Stimulated activated CD8-positive, alpha-beta memory T cell treated with anti-CD3 and anti-CD28 coated beads, Interleukin-2, amount 100 ng/mL, for 1 hour (primary cell): ENCODE measurements at places on chromosomes 13 and 19.

DNA sequence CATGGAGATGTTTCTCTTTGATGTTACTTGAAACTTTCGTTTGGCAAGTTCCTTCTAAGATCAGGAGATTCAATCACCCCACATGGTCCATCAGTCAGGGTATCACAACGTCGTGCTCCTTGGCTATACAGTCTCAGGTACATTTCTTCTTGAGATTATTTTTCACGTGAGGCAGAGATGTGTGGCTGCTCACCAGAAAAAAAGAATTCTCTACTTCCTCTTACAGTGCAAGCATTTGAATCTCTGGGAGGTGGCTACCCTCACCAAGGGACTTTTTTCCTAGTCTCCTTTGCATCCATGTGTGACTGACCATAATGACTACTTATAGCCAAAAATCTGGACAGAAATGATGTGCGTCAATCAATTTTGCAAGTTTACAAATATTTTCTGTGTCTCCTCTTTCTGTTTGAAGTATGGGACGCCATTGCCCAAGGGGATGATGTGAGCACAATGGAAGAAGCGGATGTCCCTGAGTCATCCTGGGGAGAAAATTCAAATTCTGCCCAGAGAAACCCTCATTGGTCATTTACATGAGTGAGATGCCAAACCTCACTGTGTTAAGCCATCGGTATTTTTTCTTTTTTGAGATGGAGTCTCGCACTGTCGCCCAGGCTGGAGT, 8.6 kb upstream of the LAIR2 start:
- no peak for DNase-seq

DNA sequence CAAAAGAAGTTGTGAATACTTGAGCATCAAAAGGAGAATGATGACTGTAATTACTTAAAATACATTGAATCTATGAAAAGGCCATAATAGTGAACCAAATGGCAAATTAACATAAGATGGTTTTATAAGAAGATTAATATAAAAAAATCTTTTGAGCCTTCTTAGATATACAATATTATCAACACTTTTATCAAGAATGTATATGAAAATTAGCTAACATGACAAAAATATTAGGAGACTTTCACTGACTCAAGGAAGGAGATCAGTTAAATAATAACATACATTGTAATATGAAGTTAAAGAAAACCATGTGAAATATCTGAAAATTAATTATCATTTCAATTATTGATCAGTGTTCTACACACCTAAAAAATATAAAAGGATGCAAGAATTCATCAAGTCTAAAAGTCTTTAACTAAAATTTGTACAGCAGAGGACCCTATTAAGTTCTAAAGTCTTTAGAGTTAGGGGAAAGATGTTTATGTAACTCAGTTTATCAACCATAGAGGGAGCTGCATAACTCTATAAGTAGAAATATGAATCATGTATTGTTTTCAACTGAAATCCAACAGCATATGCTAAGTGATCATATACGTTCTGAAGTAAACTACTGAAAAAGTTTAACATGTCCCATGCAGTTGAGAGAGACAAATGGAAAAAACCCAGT, 756.1 kb upstream of the MIR17HG start:
- no peak for DNase-seq

DNA sequence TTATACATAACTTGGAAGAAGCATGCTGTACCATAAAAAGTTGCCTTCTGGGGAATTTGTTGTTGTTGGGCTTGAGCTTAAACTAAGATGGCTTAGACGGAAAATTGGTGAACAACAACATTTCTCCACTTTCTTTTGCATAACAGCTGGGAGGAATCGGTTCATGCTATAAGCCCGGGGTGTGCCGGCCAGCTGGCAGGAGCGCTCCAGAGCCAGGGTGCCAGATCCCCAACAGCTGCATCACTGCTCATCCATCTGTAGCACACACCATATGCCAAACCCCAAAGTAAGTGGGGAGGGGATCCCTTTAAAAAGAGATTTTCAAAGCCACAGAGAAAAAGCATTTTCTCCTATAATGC, 419.5 kb upstream of the ARGLU1 start:
- DNase-seq = no peak

DNA sequence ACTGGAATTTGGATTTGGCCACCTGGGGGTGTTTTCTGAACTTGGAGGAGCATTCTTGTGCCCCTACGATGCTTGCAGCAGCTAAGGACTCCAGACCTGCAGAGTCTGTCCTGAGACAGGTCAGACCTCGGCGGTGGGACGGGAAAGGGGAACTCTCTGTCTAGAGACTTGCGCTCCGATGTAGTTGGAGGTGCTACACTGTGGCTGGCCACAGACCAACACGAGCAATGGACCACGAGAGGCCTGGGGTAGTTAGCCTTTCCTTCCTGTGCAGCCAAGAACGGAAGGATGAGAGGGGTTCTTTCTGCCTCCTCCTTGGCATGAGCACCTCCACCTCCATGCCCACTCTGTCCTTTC, 5.9 kb upstream of the GRAMD1A start:
- no peak for DNase-seq

- DNase-seq = no peak
Observed at GRCh38 chr19:4327877-4328242, 10.8 kb downstream of the STAP2 start.

DNA sequence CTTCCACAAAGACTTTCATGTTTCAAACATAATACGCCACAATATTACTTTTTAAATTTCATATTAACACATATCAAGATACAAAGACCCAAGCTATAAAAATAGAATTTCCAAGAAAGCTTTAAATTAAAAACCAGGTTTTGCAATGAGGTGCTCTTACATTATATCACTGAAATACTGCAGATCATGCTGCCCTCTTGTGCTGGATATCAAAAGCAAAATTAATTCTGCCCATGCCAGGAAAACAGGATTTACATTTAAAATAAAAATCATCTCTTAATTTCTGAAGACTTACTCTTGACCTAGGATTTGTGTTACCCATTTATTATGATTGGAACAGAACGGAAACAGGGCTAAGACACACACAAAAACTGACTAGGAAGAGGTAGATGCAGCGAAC, 145.0 kb downstream of the ABCC4 start:
- no peak for DNase-seq

- no peak for DNase-seq
Observed at GRCh38 chr13:83622422-83622784, 259.9 kb downstream of the SLITRK1 start.

GRCh38 chr13:22425087-22425486, 754.2 kb downstream of the FGF9 start:
- DNase-seq = no peak

GRCh38 chr13:106243011-106243565, 292.4 kb downstream of the EFNB2 start:
- no peak for DNase-seq

DNA sequence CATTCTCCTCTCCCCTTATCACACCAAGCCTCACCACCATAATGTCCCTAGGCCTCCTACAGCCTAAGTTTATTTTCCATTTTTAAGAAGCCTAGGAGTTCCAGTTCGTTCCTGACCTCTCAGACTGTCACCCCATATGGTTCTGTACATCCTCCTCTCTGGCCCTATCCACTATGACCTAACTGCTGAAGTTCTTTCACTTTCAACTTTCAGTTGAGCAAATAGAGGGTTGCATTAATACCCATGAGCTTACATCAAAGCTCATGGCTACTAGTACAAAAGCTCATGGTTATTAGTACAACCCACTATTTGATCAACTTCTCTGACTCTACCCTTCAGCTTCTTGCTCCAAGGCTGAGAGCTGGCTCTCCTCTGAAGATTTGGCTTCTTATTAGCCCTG, 72.9 kb downstream of the FGF14 start:
- no peak for DNase-seq

DNA sequence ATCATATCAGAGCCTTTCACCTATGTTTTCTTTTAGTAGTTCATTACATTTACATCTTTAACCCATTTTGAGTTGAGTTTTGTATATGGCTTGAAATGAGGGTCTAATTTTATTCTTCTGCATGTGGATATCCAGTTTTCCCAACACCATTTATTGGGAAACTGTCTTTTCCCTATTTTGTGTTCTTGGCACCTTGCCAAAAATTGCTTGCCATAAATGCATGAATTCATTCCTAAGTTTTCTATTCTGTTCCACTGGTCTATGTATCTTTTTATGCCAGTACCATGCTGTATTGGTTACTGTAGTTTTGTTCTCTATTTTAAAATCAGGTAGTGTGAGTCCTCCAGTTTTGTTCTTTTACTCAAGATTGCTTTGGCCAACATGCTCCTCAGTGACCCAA, 144.0 kb upstream of the OBI1 start:
- DNase-seq = no peak

DNA sequence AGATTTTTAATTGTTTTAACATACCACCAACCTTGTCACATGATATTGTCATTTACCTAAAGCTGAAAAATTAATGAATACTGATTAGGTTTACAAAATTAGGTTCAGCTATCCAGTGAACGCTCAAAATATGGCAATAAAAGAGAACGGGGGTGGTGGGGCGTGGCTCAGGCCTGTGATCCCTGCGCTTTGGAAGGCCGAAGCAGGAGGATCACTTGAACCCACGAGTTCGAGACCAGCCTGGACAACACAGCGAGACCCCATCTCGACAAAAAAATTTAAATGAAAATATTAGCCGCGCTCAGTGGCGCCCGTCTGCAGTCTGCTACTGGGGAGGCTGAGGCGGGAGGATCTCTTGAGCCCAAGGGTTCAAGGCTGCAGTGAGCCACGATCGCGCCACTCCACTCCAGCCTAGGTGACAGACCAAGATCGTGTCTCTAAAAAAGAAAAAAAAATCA, 516 bp upstream of the FAM32A start:
- no peak for DNase-seq

GRCh38 chr19:5098646-5099045, 129.7 kb downstream of the KDM4B start:
- no peak for DNase-seq

GRCh38 chr13:113951246-113951999, 22.5 kb downstream of the C13orf46 start:
- no peak for DNase-seq

GRCh38 chr13:113207460-113207859, 1.0 kb downstream of the PCID2 start:
- DNase-seq = no peak

DNA sequence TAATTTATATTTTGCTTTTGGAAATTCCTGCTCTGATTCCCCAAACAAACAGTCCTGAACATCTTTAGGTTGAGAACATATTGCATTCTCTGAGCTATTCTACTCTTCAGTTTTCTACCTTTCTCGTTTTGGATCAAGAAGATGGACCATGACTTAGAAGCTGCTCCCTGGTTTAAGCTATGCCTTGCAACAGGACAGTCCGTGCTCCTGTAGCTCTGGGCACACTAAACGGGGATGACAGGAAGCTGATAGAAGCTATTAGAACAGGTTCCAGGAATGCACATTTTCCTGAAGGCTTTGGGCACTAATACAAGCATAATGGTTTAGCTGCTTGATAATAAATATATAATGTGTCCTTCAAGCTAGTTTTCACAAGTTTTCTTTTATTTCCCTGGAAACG, 385.2 kb downstream of the HS6ST3 start:
- DNase-seq = no peak

- DNase-seq = no peak
Observed at GRCh38 chr13:19890030-19890429, 26.6 kb upstream of the ZMYM5 start.

- DNase-seq = no peak
Observed at GRCh38 chr13:81383444-81383843, 1042.5 kb upstream of the SPRY2 start.

DNA sequence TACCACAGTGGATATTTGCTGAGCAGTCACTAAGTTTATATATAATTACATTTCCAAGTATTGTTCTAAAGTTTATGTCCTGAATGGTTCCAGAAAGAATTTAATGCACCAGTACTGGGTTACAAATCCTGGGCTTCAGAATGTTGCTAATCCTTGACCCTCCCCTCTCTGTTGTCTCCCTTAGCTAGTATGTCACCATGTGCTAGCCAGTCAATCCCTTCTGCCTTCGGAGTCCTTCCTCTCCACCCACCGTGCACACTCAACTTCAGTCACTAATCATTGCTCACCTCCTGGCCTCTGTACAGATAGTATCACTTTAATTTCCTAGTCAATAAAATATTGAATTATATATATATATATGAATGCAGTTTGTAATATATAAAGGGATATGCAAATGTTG, 7.5 kb downstream of the FAM124A start:
- no peak for DNase-seq

DNA sequence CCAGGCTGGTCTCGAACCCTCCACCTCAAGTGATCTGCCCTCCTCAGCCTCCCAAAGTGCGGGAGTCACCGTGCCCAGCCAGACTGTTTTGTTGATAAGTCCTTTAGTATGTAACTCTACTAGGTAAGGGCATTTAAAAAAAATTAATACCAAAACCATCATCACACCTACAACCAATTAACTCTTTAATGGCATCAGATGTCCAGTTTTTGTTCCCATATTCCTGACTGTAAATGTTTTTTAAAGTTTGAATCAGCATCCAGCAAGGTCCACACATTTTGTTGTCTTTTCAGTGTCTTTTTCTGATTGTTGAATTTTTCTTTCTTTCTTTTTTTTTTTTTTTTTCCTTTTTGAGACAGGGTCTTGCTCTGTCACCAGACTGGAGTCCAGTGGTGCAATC, 5.6 kb downstream of the FCGRT start:
- no peak for DNase-seq

- DNase-seq = no peak
Observed at GRCh38 chr13:20546556-20546955, 20.4 kb upstream of the IFT88 start.

DNA sequence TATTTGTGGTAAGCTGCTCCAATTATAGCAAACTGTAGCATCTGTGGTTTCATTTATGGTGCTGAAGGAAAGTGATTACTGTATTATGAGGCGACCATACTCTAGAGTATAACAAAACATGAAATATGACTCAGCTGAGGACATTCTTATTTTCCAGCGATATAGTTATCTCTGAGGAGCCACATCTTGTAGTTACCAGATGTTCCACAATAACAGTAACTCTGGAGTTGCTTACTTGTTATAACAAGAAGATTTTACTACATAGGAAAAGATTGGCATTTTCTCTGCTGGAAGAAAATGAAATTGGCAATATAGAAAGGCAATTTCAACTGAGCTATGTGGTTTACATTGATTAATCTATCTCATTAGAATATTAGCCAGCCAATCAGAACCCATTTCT, 1634.2 kb downstream of the PCDH9 start:
- no peak for DNase-seq

GRCh38 chr19:1150333-1151036, 23.6 kb downstream of the SBNO2 start:
- DNase-seq = no peak

DNA sequence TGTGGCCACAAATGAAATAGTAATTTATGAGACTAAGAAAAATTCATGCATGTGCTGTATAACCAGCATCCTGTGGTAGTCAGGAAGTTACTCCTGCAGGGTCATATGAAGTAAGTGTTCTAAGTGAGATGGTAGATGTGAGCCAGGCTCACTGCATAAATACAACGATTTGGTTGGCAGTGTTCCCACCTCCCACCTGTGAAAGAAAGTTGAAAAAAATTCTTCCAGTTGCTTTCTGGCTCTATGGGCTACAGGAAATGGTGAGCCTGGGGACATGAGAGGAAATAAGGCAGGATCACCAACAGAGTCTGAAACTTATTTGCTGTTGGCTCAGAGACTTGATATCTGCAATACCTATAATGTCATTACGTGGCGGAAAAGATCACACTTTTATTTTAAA, 301.7 kb upstream of the SPRY2 start:
- DNase-seq = no peak

- DNase-seq = no peak
Observed at GRCh38 chr19:50836543-50837195, 3.3 kb upstream of the KLK15 start.
